ENCODE measurements at places on chromosomes 3 and 15.

- DNase-seq = no peak
These were observed 199.7 kb downstream of the ARRDC4 start for GRCh38 chr15:98160236-98160635.

- no peak for DNase-seq
These were observed 47.1 kb upstream of the SGO1 start for GRCh38 chr3:20232906-20233780.

DNA sequence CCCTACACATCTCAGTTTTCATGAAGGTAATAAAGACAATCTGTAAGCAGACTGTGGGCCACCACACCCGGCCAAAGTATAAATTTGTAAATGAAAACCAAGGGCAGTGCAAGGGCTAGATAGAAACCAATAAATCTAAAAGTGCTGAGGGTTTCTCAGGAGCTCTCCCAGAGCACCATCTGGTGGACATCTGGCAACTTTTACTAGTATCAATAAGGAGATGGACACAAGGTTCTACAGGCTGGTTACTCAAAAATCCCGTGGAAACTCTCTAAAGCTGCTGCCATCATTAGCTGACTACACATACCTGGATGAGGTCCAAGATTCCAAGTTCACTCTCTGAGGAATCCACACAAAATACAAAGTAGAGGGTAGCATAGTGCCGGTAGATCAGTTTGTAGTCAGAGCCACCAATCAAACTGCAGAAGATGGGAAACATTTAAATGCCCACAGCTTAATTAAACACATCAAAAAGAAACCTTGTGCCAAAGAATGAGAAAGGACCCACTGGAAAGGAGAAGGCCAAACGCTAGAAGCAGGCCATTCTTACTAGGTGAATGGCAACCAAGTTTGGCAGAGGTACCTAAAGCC is 5.5 kb downstream of the AP3S2 start:
- DNase-seq = no peak

GRCh38 chr3:163382183-163382582 is 1696.1 kb downstream of the SI start:
- DNase-seq = no peak

GRCh38 chr3:185065059-185065458 is 87.8 kb downstream of the C3orf70 start:
- no peak for DNase-seq

DNA sequence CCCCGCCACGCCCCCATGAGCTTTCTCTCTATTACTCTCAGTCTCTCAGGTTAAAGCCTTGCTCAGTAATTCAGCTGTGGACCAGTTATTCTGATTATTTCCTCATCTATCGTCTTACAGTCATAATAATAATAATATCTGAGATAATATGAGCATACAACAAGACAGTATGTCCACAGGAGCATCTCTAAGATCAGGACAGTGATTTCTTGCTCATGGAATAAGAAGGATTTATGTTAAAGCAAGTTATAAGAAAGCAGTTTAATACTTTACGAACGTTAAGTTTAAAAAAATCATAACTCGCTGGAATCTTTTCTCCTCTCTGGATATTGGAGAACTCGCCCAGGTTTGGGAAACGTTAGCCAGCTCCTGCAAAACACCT is 643 bp upstream of the LMCD1 start:
- DNase-seq = no peak

- DNase-seq = no peak
These were observed 17.3 kb upstream of the AP4E1 start for GRCh38 chr15:50891159-50891558.

DNA sequence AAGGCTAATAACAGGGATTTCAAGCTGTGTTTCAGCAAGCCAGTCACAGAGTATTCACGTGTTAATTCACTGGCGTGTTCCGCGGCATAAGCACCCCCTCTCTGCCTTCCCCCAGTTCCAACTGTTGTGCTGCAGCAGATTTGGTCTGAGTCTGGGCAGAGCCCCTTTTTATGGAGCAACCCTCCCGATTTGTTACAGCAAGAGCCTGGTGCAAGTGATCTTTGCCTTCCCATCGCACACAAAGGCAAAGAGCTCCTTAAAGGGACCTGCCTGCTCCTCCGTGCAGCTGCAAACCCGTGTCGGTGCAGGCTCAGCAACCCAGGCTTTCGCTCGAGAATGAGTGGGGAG is 170.5 kb downstream of the KCNAB1 start:
- DNase-seq = no peak

DNA sequence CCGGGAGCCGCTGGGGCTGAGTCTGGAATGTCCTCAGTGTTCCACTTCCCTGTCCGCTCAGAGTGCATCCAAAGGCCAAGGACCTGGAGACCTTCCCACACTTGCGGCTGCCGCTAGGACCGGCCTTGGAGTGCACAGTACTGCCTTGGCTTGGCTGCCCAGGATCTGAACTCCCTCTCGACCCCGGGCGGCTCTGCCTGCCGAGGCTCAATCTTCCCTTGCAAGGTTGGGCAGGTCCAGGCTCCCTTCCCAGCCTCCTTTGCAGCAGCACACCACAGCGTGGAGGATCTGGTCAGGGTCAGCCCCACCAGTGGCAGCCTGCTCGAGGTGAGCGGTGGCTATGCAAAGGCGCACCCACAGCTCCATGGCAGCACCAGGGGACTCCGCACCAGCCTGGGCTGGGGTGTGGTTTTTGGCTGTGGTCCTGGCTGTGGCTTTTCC is 69.2 kb downstream of the PLXNA1 start:
- DNase-seq = no peak
